ENCODE measurements at places on chromosomes 2 and 18.

- DNase-seq = peak; percentile 10
Measured at GRCh38 chr2:43605851-43606250, 10.0 kb upstream of the THADA start.

DNA sequence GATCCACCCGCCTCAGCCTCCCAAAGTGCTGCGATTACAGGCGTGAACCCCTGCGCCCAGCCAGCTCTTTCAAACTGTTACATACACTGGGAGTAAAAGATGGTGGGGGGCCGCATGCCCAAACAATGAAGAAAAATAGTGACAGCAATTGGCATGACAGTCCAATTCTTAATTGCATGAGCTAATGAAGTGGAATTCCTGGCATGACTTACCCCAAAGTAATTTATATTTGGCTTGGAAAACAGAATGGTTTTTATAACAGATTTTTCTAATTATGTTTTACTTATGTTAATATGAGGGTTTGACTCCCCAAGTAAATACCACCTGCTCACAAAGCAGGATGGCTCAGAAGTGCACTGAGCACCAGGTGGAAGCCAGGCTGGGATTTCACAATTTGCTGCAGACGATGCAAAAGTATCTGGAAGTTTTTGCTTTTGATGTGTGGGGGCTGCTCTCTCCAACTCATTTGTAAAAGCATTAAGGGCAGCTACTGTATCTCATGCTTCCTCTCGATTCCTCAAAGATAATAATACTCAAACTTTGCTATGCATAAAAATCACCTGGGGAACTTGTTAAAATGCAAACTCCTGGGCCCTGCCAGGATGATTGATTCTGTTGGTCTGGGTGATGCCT, 24.0 kb upstream of the ATG16L1 start:
- DNase-seq = no peak

DNA sequence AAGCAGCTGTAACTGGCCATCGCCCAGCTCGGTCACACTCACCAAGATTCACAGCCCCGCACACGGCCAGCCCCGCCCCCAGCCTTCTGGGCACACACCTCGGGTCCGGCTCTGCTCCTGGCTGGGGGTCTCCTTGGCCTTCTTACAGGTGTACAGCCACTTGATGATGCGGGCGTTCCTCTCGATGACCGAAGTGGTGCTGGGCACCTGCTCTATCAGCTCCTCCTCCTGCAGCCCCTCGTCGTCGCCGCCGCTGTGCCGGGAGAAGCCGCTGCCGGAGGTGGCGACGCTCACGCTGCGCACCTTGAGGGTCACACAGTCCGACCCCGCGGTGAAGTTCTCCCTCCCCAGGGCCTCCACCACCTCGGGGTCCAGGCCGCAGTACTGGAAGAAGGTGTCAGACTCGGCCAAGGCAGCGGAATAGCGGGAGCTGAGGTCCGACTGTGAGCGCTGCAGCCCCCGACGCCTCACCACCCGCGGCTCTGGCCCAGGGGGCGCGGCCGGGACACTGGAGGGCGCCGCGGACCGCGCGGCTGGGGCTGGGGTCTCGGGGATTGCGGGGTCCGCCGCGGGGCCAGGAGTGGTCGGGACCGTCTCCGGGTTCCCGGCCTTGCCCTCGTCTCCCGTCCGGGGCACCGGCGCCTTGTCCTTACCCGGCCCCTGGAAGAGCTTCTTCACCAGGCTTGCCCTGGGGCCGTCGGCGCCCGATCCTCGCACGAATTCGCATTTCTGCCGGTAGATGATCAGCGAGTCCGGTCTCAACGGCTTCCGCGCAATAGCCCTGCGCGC, 769 bp downstream of the FAM110C start:
- DNase-seq = no peak

GRCh38 chr2:196934672-196935071, 8.2 kb upstream of the PGAP1 start:
- no peak for DNase-seq

- DNase-seq = no peak
Measured at GRCh38 chr2:151030663-151031230, 230.9 kb downstream of the RBM43 start.

DNA sequence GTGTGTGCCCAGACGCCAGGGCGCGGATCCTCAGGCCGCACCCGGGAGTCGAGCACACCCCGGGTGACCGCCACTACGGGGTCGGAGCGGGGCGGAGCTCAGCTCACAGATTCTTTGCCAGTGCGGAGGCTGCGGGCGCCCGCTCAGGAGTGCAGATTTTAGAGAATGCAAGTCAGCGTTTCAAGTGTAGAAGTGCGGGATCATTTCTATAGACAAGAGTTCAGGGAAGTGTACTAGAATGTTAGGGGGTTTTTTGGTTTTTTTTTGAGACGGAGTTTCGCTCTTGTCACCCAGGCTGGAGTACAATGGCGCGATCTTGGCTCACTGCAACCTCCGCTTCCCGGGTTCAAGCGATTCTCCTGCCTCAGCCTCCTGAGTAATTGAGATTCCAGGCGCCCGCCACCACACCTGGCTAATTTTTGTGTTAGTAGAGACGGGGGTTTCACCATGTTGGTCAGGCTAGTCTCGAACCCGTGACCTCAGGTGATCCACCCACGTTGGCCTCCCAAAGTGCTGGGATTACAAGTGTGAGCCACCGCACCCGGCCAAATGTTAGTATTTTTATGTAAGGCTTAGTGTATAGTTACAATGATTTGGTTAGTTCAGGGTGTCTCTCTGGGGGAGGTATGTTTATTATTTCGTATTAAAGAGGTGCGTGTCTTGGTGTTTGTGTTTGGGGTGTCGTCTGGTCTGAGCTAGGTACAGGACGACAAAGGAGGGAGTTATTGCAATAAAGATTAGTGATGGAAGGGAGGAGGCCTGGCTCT, 619 bp upstream of the FAM168B start:
- DNase-seq = peak; percentile 52

- DNase-seq = no peak
Measured at GRCh38 chr2:235729557-235729947, 235.7 kb downstream of the AGAP1 start.

- DNase-seq = no peak
Measured at GRCh38 chr2:241925821-241926441, 56.4 kb downstream of the RTP5 start.

All from NCI-H2029 treated with DMSO at 0.1 percent for 48 hours (cell line).